ENCODE measurements at places on chromosomes 2 and 18. TPM values are rescaled to one million over a fixed set of nuclear protein-coding genes. Genes with fewer than 3 reads are reported as not detected.

- no peak for DNase-seq
Observed at GRCh38 chr18:79819064-79819967, 21.6 kb downstream of the KCNG2 start.

- DNase-seq = no peak
Observed at GRCh38 chr2:75010571-75010970, 52.1 kb downstream of the POLE4 start.

- no peak for DNase-seq
Observed at GRCh38 chr2:5609201-5609600, 83.0 kb upstream of the SOX11 start.

DNA sequence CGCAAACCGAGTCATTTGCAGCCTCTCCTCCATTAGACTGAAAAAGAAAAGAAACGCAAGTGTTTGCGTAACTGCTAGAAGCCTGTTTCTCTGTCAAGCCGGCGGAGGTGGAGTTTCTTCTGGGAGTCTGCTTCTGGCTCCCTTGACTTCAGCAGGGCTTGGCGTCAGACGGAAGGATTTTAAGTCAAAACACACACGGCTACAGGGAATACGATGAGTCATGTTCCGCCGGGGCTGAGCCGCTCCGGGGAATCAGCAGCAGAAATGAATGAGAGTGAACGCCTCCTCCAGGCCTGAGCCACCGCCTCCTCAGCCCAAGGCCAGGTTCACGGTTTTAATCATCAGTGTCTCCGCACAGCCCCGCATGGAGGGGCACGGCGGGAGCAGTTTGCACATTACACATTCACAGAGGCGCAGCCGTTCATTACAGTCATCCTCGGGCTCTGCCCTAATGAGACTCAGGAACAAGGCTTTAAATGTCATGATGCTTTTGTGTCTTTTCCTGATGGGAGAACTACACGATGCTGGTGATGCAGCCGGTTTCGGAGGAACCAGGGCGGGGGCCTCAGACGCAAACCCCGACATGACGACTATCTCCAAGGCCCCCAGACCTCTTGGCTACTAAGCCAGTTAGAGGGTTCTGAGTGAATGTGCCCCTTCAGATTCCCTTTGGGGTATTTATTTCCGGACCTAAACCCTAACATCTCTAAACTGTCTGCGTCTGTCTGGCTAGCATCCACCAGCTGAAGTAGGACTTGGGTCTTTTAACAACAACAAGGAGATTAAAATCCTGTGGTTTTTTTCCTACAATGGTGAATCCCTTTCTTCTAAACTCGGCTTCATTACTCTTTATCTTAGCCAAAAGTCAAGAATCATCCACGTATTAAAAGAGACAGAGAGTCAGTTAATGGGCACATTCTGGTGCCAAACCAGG, 11.1 kb upstream of the SCG2 start:
- DNase-seq = no peak

DNA sequence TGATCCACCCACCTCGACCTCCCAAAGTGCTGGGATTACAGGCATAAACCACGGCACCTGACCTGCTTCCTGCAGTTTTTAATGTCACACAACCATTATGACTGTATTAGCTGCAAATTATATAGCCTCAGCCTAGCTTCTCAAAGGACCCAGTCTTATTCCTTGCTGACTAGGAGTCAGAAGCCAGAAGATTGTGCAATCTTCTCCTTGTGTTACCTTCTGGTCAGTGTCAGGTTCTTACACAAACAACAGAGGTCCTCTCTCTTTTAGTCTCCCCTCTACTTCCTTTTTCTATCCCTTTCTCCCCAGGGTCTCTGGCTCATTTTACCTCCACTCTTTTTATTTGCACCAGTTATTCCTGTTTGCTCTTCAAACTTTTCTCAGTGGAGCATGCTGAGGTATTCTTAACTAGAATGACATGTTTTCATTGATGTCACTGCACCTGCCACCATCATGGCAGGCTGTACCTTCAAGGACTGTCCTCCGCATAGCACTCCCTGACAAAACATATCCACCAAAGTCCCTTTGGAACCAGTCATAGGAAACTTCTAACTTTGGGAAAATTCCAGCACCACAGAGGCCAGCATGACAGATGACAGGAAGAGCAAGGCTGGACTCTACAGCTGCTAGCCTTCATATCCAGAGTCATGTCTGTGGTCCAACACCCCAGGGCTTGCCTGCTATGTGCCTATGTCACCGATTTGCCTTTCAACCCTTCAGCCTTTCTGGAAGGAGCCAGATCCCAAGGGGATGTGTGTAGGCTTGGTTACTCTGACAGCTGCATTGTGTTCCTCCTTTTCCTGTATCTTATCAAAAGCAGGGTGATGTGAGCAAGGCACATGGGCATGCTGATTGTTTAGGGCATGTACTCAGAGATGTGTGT, 45.2 kb upstream of the EPC2 start:
- DNase-seq = no peak

DNA sequence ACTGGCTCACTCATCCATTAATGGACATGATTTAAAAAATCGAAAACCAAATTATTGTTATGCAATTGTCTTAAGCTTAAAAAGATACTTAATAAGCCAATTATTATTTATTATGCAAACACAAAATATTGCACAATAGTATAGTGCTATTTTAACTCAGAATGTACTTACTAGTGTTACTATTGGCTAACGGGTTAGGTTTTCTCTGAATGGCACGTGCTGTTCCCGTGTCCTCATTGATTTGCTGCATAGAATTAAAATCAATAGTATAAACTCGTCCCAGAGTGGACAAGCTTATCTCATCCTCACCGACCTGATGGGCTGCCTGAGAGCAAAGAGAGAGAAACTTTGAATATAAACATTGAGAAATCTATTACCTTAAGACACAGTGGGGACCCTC, 91.2 kb upstream of the DNER start:
- no peak for DNase-seq

GRCh38 chr2:105814291-105814940, 69.7 kb downstream of the NCK2 start:
- no peak for DNase-seq

DNA sequence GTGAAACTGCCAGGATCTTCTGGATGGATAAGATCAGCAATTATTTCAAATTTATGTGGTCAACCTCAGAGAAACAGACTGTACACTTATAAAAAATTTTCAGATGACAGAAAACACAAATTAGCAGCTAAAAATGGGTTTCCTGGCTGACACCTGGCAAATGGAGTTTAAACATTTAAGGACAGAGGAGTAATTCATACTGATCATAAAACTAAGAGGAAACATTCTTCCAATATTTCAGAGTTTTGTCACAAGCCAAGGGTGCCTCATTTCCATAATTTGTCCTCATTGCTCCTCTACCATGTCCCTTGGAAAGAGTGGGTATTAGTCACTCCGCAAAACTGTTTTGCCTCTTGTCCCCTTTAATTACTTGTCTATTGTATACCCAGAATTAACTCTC, 70.2 kb downstream of the TMEFF2 start:
- no peak for DNase-seq

- DNase-seq = no peak
Observed at GRCh38 chr2:144424559-144425240, 95.2 kb downstream of the ZEB2 start.

DNA sequence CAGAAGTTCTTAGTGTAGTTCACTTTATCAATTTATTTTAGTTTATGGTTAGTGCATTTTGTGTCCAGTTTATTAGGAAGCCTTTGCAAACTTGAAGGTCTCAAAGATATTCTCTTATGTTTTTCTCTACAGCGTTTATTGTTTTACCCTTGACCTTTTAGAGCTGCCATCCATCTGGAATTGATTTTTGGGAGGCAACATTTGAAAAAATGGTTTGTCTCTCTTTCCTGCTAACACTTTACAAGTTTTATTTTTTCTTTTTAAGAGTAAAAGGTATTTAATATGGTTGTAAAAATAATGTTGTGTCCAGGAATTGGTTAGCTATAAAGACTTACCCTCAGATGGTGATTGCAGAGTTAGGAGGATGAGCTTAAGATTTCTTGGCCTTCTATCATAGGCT, 14.0 kb downstream of the GORASP2 start:
- no peak for DNase-seq

DNA sequence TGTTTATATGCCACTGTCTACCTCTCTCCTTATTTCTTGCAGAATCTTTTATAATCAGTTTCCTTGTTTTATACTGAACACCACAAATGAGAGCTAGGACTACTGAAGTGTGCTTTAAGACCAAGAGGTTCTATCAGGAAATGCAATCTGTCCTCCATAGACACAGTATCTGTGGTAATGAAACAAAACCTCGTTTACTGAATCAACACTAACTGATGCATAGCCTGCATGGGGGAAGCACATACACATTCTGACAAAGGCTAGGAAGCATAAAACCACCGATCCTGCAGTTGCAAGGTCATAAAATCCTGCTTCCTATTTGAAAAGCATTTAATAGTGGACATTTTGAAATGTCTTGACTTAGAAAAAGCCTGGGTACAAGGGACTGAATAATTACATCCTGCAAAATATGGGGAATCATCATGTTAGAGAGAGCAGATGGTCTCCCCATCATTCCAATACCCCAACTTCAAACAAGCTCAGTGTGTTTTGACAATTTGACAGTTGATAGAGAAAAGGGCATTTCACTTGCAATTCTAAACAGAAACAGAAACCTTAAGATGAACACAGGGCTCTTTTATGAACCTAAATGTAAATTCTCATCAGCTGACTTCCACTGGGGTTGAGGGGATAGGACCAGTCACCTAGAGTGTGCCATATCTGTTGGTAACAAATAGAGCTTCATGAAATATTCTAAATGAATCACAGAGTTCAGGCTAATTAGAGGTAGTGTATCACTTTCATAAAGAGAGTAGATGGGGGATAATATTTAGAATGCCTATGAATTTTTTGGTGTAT, 1845.6 kb upstream of the PIK3C3 start:
- DNase-seq = no peak

The LIMS4 gene
- total RNA-seq = 4.0 TPM

DNA sequence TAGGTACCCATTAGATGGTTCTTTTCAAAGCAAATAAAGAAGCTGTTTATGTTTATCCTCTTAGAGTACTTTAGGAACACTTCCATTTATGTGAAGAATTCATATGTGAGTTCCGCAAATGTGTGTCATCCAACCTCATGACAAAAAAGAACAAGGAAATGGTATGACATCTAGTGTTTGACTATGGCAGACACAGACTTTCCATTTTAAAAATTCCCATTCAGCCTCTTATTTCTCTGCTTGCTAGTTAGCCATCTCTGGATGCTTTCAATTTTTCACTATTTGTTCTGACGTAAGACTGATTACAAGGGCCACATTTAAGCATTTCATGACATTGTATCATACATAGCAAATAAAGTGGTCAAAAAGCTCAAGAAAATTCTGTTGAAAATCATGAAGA, 103.0 kb downstream of the ZAP70 start:
- no peak for DNase-seq

DNA sequence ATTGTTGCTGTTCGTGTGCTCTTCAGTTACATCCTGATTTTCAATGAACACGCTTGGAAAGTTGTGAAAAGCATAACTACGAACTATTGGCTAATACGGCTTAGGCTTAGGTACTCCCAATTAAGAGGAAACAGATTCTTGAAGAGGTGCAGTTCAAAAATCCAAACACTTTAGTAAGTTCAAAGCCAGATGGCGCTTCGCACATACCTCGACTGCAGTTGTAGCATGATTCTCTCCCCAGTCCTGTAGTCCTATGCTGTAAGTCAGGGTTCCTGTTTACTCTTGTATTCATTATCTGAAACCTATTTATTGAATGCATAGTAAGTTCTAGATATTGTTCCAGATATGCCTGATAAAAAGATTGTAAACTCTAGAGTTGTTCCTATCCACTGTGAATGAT, 165.2 kb downstream of the TRIB2 start:
- no peak for DNase-seq

The TUBA3E gene
- total RNA-seq = not detected

The CHRNA1 gene
- not detected for total RNA-seq

DNA sequence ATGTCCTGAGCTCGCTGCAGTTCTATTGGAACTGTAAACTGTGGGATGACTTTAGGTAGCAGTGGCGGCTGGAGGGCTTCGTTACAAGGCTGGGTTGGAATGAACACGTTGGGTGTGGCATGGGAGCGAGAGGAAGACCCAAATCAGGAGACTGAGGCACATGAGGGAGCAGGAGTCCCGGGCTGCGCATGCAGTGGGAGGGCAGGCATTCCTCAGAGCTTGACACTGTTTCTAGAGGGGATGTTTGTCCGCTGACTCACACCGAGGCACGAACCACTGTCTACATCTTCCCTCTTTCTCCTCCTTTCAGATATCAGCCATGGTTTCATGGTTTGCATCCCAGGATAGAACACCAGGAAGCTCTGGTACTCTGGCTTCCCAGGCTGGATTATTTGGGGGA, 40.6 kb upstream of the LAMA1 start:
- DNase-seq = no peak

The OBSL1 gene
- not detected for total RNA-seq

The GKN2 gene
- not detected for total RNA-seq

GRCh38 chr2:158922601-158923000, 45.8 kb upstream of the TANC1 start:
- no peak for DNase-seq

DNA sequence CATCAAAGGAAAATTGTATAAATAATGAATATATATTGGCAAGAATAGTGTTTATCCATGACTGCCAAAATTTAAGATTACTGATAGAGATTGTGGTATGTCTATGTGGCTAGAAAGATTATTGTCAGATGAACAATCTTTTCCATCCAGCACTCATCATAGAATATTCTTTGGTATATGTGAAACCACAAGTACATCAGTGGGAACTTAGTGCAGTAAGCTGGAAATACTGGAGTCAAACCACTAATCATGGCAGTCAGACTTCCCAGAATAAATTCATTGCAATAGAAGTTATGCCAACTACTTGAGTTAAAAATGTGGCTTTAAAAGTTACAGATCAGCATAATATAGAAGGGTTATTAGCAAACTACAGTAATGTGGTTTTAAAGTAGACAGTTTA, 310.3 kb downstream of the GULP1 start:
- no peak for DNase-seq

The DCDC2C gene
- total RNA-seq = not detected

The NOSTRIN gene
- not detected for total RNA-seq

GRCh38 chr2:172967036-172967982, 108.3 kb upstream of the MAP3K20 start:
- no peak for DNase-seq

- peak; percentile 23 for DNase-seq
Observed at GRCh38 chr2:86225581-86225980, 26.3 kb downstream of the MRPL35 start.

DNA sequence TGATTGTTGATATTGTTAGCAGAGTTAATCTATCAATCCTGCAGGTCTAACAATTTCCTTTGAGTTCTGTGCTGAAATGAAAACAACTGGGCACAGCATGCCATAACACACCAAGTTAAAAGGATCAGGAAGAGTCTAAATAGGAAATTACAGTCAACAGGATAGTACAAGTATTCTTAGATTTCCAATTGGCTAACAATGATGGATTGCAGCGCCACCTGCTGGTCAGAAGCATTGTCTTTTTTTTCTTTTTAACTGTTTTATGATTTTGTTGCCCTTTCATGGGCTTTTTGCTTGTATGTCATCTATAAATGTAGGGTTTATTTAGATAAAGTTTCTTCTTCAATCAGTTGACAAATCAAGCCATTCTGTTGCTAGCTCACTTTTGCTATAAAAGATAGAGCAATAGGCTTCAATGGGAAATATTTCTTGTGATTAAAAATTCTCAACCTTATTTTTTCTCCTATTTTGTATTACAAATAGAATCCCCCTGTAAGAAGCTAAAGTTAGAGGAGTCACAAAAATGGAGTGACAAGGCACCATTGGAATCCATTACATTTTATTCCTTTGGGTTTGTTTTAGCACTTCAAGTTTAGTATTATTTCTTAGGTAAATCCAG, 40.8 kb upstream of the RPRM start:
- DNase-seq = peak; percentile 21

GRCh38 chr18:45249246-45249661, 366.0 kb upstream of the SLC14A2 start:
- DNase-seq = no peak

The ANKRD53 gene
- total RNA-seq = 0.20 TPM

The SCTR gene
- total RNA-seq = not detected

The HOXD3 gene
- total RNA-seq = not detected
